Neural progenitor cell (in vitro differentiated cells): ENCODE measurements at places on chromosomes 5 and 9. TPM values are rescaled to one million over a fixed set of nuclear protein-coding genes. Genes with fewer than 3 reads are reported as not detected.

The MAP1B gene
- 84.4 and 247 TPM in 2 replicates for total RNA-seq

The PCDHGA12 gene
- 0.79 and 2.2 TPM in 2 replicates for total RNA-seq

The RMI1 gene
- 22.9 and 35.7 TPM in 2 replicates for total RNA-seq

The CCNJL gene
- 8.4 and 9.4 TPM in 2 replicates for total RNA-seq

The FGF1 gene
- total RNA-seq = not detected in 2 replicates

The NIPAL4 gene
- not detected in 2 replicates for total RNA-seq

The ENTREP1 gene
- total RNA-seq = 1.8 TPM in 2 replicates

The GMCL2 gene
- not detected in 2 replicates for total RNA-seq

The SNX2 gene
- 71.0 and 73.0 TPM in 2 replicates for total RNA-seq

The NCS1 gene
- total RNA-seq = 16.0 and 28.5 TPM in 2 replicates

The SLC9A3 gene
- 1.4 and 3.6 TPM in 2 replicates for total RNA-seq

The PCDHGB4 gene
- total RNA-seq = 10.4 and 14.9 TPM in 2 replicates

The FBXO38 gene
- total RNA-seq = 44.9 and 64.6 TPM in 2 replicates

The LTC4S gene
- total RNA-seq = 0.81 TPM in 1 of 2 replicates, not detected in the other

The PKD2L2 gene
- total RNA-seq = not detected in 2 replicates

The LEAP2 gene
- total RNA-seq = 3.5 and 3.6 TPM in 2 replicates

The PCDH12 gene
- total RNA-seq = not detected in 2 replicates

The COX7C gene
- 583 and 702 TPM in 2 replicates for total RNA-seq

The SEMA4D gene
- total RNA-seq = 19.1 and 24.9 TPM in 2 replicates

The ACTBL2 gene
- total RNA-seq = not detected in 2 replicates

The HACD4 gene
- total RNA-seq = 1.1 and 1.2 TPM in 2 replicates

The PCAT7 gene
- 12.3 and 19.9 TPM in 2 replicates for total RNA-seq

The WNK2 gene
- total RNA-seq = 6.2 and 16.7 TPM in 2 replicates

The PPP2R2B gene
- total RNA-seq = 22.5 and 26.6 TPM in 2 replicates

The DMRT3 gene
- total RNA-seq = 0.41 and 0.90 TPM in 2 replicates

The HMMR gene
- total RNA-seq = 144 and 225 TPM in 2 replicates

The GGTA1 gene
- total RNA-seq = not detected in 2 replicates

The ZDHHC11 gene
- 0.92 and 9.5 TPM in 2 replicates for total RNA-seq

The HAVCR2 gene
- 0.19 and 0.37 TPM in 2 replicates for total RNA-seq

The PCDHGA11 gene
- 9.5 and 13.3 TPM in 2 replicates for total RNA-seq

The CDH9 gene
- total RNA-seq = 2.4 and 2.8 TPM in 2 replicates

The AGXT2 gene
- total RNA-seq = not detected in 2 replicates

The PRDM9 gene
- not detected in 2 replicates for total RNA-seq
